ENCODE measurements at places on chromosomes 6 and 20. TPM values are rescaled to one million over a fixed set of nuclear protein-coding genes. Genes with fewer than 3 reads are reported as not detected.

Gene TMC2
- 0.59 TPM for total RNA-seq

Gene LKAAEAR1
- 0.84 TPM for total RNA-seq

DNA sequence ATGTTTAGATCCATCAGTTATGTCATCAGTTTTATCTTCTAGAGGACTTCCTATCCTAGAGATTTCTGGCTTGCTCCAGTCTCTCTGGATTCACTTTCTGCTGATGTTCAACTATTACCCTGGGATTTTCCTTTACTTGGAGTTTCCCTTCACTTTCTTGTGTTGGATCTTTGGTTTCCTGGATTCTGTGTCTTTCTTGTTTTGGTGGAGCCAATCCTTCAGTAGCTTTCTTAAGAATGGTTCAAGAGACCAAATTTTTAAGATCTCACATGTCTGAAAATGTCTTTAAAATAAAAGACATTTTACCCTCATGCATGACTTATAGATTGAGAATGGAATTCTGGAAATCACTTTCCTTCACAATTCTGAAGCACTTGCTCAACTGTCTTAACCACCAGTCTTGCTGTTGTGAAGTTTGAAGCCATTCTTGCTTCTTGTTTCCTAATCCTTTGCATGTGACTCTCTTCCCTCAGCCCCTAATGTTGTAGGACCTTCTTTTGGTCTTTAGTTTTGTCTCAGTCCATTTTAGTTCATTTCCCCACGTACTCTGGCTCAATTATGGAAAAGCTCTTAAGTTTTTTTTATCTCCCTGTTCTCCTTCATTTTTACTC is 87.9 kb downstream of the ARID1B start:
- H3K36me3 ChIP-seq, result no peaks in the 10 kb centered on the region
- DNase-seq, result no peak
- H3K27ac ChIP-seq, result no peak overlapping the region

DNA sequence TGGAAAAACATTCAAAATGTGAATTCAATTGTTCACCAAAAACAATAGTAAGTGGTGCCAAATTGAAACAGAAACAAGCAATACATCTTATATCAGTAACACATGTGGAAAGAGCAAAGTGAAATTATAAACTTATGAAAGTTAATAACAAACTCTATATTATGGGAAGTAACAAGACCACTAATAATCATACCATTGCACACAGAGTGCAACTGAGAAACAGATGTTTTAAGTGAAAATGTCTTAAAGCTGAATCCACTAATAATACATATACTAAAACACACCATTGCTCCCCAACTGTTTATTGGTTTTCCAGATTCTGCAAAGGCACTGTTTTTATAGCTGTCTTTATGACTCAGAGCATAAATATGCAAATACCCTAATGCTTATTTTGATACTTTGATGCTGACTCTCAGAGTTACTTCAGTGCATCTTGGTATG is 292.3 kb downstream of the RFPL4B start:
- H3K4me3 ChIP-seq, result no peak overlapping the region
- no peaks in the 10 kb centered on the region for H3K27me3 ChIP-seq
- no peaks in the 10 kb centered on the region for H3K36me3 ChIP-seq
- H3K4me1 ChIP-seq, result no peaks in the 10 kb centered on the region
- no peak for DNase-seq
- no peak overlapping the region for H3K27ac ChIP-seq
